ENCODE measurements at places on chromosomes 5 and 9. TPM values are rescaled to one million over a fixed set of nuclear protein-coding genes. Genes with fewer than 3 reads are reported as not detected.

The SLC45A2 gene
- not detected for total RNA-seq

DNA sequence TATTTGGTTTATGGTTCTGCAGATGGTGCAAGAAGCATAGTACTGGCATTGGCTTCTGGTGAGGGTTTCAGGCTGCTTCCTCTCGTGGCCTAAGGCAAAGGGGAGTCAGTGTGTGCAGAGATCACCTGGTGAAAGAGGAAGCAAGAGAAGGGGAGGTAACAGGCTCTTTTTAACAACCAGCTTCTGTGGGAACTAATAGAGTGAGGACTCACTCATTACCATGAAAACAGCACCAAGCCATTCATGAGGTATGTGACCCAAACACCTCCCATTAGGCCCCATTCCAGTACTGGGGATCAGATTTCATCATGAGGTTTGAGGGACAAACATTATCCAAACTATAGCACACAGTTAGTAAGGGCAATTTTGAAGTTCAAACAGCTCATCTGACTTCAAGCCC lies 263.5 kb downstream of the TMEM38B start:
- DNase-seq: no peak

DNA sequence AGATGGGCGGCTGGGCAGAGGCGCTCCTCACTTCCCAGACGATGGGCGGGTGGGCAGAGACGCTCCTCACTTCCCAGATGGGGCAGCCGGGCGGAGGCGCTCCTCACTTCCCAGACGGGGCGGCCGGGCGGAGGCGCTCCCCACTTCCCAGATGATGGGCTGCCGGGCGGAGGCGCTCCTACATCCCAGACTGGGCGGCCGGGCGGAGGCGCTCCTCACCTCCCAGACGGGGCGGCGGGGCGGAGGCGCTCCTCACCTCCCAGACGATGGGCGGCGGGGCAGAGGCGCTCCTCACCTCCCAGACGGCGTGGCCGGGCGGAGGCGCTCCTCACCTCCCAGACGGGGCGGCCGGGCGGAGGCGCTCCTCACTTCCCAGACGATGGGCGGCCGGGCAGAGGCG lies 140.2 kb downstream of the WDR70 start:
- no peak for DNase-seq

The HAND1 gene
- total RNA-seq: not detected

DNA sequence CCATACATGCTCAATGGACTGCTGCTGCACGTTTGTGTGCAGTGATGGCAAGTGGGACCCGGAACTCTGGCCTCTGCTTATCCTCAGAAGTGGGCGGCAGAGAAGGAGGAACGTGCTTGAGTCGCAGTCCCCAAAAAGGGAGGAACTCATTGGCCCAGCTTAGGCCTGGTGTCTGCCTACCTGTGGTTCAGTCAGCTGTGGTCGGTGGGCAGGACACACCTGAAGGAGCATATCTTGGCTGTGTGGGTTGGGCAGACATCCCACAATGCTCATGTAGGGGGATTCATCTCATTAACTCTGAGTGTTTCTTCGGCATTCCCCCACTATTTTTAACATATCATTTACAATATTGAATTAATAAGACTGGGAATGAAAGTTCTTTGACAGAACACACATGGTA lies 122.9 kb upstream of the IL12B start:
- no peak for DNase-seq

DNA sequence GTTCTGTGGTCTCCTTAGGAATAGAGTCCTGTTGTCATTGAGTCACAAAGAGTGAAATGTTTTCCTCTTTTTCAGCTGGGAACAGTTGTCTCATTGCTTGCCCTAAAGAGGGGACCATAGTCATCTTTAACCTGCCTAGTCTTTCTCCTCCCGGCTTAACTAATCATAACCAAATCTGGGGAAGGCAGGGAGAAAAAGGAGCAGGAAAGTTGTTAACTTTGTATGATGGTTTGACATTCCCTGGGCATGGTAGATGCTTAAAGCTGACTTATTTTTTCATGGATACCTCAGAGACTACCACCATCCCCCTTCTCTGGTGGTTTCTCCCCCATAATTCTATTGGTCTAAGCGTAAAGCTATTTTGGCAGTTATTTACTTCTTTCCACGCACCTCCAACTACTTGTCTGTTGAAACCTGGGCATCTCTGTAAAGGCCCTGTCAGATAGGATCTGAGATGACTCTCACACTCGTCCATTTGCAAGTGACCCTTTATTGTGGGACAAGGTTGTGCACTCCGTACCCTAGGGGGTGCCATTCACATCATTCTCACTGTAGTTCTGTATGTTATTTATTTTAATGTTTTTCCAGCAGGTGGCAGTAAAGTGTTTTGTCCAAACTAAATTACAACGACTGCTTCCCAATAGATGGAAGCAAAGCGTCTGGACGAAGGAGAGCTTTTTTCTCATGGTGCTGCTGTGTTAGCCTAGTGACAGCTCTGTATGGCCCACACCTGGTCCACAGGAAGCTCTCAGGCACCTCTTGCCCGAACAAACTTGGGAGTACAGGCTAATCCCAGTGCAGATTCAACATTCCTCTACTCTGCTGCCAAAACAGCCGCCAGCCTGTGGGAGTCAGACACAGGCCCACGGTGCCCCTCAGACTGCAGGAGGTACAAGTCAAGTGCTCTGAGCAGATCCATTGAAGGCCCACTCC lies 3.0 kb upstream of the FAM13B start:
- DNase-seq: peak; percentile 38

The OGN gene
- total RNA-seq: not detected

- DNase-seq: no peak
Measured at GRCh38 chr5:141948812-141949211, 9.2 kb downstream of the PCDH12 start.

DNA sequence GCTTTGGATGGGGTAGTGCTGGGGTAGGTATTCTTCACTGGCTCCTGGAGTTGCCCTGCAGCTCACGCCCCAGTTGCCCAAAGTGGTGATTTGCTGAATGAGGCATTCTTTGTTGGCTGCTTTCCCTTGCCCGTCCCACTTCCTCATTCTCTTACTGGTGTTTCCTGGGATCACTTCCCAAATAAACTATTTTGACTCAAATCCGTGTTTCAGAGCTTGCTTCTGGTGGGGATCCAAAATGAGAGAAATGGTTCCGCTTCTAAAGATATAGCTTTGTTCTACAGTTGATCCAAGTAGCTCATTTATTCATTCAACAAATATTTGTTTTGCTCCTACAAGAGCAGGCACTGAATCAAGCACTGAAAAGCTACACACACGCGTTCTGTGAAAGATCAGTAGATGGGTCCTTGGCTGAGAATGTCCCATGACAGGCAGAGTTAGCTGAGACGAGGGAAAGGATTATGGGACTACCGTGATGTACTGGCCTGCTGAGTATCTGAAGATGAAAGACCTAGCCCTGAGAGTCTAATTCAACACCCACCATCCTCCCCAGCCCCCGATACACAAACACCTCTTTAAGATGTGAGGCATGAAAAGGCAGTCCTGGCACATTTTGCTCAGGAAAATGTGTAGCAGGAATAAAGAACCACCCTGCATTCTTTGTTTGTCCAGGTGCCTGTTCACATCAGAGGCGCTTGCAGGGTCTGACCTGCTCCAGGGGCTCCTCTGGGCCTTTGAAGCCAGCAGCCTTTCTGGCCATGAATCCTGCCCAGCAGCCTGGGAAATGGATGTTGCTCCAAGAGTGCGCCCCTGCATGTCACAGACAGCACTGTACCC lies 143.1 kb upstream of the RANBP3L start:
- DNase-seq: no peak

DNA sequence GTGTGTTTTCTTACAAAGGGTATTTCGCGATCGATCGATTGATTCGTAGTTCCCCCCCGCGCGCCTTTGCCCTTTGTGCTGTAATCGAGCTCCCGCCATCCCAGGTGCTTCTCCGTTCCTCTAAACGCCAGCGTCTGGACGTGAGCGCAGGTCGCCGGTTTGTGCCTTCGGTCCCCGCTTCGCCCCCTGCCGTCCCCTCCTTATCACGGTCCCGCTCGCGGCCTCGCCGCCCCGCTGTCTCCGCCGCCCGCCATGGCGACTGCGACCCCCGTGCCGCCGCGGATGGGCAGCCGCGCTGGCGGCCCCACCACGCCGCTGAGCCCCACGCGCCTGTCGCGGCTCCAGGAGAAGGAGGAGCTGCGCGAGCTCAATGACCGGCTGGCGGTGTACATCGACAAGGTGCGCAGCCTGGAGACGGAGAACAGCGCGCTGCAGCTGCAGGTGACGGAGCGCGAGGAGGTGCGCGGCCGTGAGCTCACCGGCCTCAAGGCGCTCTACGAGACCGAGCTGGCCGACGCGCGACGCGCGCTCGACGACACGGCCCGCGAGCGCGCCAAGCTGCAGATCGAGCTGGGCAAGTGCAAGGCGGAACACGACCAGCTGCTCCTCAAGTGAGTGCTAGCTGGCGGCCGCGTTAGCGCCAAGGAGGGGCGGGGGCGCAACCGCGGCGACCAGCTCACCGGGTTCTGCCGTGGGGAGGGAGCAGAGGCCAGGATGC lies 480 bp downstream of the LMNB1 start:
- peak; percentile 48 for DNase-seq

The EMB gene
- total RNA-seq: 61.6 TPM

GRCh38 chr5:153641183-153641688 lies 150.8 kb downstream of the GRIA1 start:
- DNase-seq: no peak

GRCh38 chr5:173035904-173036707 lies 20.0 kb upstream of the CREBRF start:
- no peak for DNase-seq

DNA sequence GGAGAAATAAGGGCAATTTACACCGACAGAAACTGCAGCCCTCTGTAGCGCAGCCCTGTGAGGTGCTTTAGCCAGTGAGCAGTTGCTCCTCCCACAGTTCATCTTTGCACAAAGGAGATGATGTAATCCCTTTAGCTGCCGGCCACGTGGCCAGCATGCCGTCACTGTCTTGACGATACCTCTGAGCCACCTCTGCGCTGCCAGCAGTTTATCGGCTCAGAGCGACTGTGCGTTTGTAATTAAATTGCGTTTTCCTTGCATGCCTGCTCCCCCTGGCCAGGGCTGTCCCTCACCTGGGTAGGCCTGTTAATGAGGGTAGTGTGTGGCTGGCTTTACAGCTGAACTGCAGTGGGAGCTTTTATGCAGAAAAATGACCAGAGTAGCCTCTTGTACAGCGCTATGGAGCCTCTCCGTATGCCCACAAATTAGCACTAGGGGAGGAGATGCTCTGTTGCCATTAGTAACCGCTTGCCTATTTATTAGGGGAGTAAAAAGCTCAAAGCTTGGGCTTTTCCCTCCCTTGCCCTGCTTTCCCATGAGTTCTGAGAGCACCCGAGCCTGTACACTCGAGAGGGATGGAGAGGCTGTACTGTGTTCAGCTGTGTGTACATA lies 107.0 kb downstream of the TRIO start:
- no peak for DNase-seq

DNA sequence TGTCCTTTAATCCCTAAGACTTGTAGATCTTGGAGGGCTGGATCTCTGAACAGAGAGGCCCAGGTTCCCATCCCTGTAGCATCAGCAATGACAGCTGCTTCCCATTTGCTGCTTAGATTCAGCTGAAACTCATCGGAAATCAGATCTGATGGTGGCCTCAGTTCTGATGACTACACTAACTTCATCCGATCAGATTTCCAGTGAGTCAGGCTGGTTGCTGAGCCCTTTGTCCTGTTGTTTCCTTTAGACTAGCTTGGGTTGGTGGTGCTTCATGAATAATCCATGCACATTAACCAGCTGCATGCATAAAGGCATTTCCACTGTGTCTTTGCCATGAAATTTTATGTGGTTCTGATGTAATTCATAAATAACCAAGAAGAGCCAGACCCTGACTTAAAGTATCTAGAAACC lies 195.2 kb upstream of the TUT7 start:
- DNase-seq: no peak

The IL3 gene
- total RNA-seq: 138 TPM

DNA sequence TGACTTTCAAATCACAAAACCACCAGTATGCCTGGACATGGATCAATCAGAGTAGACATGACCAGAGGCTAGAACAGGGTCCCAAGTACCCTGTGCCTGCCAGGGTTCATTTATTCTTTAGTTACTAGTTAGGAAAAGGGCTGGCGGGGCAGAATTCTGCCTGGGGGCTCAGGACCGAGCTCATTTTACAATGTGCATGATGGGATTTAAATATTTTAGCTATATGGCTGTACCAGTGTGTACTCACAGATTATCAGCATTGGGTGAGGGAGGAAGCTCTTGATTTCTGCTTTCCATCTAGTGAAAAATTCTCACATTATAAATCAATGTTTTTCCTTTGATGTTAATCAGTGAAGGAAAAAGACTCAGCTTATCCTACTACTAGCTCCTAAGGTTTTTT lies 1511.1 kb downstream of the EFNA5 start:
- DNase-seq: no peak

The MSMP gene
- 1.4 TPM for total RNA-seq

GRCh38 chr5:131224387-131225201 lies 39.3 kb upstream of the CDC42SE2 start:
- no peak for DNase-seq

GRCh38 chr9:130116346-130116745 lies 55.9 kb upstream of the NCS1 start:
- DNase-seq: no peak

DNA sequence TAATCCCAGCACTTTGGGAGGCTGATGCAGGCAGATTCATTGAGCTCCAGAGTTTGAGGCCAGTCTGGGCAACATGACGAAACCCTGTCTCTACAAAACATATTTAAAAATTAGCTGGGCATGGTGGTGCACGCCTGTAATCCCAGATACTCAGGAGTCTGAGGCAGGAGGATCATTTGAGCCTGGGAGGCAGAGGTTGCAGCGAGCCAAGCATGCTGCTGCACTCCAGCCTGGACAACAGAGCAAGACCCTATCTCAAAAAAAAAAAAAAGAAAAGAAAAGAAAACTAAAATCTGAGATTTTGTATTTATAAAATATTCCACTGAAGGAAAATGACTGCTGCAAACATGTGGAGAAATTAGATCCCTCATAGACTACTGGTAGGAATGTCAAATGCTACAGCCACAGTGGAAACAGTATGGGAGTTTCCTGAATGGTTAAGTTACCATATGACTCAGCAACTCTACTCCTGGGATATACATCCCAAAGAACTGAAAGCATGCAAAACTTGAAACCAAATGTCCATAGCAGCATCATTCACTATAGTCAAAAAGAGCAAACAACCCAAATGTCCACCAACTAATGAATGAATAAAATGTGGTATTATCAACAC lies 106.1 kb downstream of the UBAP2 start:
- no peak for DNase-seq
